LHCN-M2 (cell line): ENCODE measurements at places on chromosomes 2 and 18.
A peak's percentile ranks its signal among the peaks of the same experiment; 100 is the strongest.

DNA sequence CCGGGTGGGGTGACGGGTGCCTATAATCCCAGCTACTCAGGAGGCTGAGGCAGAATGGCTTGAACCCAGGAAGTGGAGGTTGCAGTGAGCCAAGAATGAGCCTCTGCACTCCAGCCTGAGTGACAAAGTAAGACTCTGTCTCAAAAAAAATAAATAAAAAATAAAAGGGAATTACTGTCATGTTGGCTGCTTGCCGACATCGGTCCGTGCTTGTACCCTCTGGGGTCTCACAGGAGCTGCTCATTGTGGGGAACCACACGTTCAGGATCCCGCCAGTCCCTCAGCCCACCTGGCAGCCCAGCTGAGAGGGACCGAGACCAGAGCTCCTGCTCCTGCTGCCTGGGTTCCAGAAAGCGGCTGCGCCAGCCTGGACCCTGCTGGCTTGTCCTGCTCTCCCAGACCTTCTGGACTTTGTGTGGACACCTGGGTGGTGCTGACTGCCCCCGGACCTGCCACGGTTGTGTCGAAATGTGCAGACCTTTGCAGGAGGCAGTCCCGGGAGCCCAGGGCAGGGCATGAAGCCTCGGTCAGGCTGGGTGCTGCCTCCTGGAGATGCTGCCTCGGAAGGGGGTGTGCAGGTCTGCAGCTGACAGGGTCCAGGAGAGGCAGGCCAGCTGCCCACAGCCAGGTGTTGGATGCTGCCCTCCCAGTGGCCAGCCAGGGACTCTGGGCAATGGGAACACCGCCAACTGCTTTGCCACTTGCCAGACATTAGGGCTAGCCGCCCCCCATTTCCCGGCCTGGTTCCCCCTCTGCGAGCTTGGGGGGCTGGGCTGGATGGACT lies 16.4 kb downstream of the KLF11 start:
- DNase-seq, result no peak

DNA sequence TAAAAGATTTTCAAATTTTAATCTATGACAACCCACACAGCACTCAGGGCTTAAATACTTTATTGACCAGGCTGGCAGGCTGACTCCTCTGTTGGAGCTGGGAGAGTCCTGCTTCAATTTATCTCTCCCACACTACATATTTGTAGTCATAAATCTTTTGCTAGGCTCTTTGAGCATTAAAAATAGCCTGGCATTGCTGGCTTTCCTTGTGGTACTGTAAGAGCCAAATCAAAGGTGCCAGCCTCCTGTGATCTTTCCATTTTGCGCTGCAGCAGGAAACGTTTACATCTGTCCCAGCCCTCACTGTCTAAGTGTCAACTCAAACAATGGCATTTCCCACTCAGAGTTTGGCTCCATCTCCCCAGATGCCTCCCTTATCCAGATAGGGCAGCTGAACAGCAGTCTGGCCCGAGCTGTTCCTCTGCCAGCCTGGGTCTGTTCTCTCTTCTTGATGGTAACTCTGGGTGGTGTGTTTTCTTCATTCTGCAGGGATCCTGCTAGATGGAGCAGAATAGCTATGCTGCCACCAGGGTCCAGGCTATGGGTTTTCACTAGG lies 62.1 kb downstream of the LRRTM1 start:
- DNase-seq, result no peak

DNA sequence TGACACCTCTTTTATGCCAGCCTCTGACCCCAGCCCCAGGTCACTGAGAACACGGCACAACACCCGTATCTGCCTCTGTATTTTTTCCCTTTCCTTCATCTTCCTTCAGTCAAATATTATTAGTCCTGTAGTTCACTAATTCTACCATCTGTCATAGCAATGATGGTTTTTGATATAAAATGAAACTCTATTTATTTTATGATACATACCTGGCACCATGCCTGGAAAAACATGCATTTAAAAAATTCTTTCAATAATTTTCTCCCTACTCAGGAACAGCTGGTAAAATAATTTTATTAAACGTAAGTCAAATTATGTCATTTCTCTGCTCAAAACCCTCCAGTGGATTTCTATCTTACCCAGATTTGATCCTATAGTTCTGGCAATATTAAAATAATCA lies 224.7 kb downstream of the CDH7 start:
- peak; percentile 77 for DNase-seq

DNA sequence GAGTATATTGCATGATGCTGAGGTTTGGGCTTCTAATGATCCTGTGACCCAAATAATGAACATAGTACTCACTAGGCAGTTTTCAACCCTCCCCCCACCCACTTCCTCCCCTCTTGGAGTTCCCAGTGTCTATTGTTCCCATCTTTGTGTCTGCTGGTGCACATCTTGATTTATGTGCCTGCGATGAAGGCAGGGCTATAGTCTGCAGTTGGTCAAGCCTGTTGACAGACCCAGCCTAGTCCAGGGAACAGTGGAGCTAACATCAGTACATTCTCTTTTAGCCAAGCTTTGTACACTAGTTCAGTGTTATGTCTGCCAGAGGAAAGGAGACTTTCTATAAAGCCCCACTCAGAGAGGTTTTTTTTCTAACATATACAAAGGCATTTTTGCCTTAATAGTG lies 287.6 kb downstream of the CPS1 start:
- no peak for DNase-seq

GRCh38 chr2:78586316-78586715 lies 439.2 kb upstream of the REG3G start:
- DNase-seq, result no peak

GRCh38 chr2:28447943-28448792 lies 47.7 kb upstream of the PLB1 start:
- DNase-seq, result peak; percentile 91

DNA sequence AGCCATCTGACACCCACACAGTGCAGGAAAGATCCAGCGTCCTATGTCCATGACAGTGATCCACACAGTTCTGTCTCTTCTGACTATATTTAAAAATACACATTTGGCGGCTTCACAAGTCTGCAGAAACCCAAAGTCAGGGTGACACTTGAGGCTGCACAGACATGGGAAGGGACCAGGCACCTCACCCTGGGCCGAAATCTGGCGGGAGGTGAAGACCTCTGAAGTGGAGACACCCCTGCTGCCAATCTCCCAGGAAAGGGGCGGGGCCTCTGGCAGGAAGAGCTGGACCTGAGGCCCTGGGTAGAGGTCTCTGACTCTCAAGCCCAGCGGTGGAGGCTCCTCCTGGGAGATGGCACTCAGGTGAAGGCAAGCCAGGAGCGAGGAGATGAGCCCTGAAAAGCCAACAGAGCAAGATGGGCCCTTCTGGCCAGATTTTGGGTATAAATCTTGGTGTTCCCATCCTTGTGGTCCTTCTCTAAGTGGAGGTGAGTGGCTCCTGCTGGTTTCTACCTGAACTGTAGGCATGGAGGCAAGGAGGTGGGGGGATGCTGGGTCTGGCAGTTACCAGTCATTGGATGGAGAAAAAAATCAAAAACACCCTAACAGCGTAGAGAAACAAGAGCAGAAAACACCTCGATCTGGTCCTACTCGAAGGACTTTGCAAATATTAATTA lies 248.4 kb downstream of the HDAC4 start:
- no peak for DNase-seq

DNA sequence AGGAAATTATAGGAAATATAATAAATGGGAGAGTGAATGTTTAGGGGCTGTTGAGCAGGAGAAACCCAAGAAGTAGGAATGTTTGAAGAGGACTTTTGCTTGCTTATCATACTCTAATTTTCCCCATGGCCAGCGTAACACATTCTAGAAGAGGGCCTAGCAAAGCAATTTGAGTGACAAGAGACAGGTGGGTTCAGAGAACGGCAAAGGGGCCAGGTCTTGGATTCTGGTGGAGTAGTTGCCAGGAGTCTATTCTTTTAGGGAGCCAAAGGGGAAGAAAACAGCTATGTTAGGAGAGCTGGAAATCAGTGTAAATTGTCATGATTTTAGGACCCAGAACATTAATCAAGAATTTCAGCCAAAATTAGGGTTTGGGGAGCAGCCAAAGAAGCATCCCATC lies 96.5 kb downstream of the COL5A2 start:
- peak; percentile 69 for DNase-seq

- no peak for DNase-seq
These were observed 1884.0 kb upstream of the CELF4 start for GRCh38 chr18:39449566-39449965.

DNA sequence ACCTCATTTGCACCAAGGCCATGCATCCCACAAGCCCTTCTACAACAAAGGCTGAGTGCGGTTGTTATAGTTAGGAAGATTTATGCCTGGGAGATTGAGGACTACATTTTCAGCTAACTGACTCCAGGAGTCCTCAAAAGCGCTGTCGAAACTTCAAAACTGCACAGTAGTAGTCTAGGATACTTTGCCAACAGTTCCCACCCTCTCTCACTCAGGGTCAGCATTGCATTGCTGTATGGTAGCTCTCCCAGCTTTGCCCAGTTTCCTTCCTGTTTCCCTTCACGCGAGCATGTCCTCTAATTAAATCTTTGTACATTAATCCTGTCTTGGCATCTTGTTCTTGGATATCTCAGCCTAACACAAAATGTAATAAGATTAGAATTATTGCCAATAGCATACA lies 420.6 kb upstream of the UBE2E3 start:
- peak; percentile 30 for DNase-seq

GRCh38 chr2:74693213-74693612 lies 39.2 kb downstream of the SEMA4F start:
- no peak for DNase-seq

- no peak for DNase-seq
These were observed 67.8 kb downstream of the CWC22 start for GRCh38 chr2:179939259-179939658.

GRCh38 chr18:28903306-28903705 lies 726.4 kb upstream of the CDH2 start:
- no peak for DNase-seq

- DNase-seq, result no peak
These were observed 24.8 kb upstream of the PTMA start for GRCh38 chr2:231683292-231684235.

GRCh38 chr2:167293172-167293781 lies 405.0 kb downstream of the XIRP2 start:
- peak; percentile 9 for DNase-seq

DNA sequence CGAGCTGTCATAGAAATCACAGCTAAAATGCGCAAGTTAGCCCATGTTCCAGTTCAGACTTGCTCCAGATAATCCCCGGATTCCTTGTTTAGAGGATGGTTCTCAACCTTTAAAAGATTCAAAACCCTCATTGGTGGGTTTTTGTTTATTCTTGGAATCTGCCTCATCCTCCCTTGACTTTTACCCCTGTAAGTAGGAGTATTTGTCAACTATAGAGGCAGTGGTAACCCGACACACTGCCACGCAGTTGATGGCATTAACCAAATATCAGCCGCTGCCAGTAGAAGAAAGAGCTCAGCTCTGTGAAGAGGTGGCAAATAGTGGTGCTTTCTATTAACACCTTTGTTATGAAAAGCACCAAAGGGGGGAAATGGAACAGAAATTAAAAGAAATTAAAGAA lies 40.4 kb upstream of the SELENOI start:
- DNase-seq, result no peak

DNA sequence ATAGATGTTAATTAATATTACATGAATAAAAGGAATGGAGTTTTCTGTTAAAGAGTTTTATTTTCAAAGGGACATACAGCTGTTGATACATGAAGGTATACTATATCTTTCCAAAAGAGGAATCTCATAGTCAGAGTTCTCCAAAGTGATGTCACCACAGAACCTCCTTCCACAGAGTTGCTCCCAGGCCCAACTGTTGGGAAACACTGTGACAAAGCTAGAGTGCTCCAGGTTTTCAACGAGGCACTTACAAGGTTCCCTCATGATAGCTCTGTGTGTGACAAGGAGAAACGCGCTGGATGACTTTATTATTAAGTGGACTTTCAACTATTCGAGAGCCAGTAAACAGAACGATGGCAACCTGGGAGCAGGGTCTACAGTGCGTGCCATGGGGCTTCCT lies 33.5 kb downstream of the PTPN18 start:
- no peak for DNase-seq

DNA sequence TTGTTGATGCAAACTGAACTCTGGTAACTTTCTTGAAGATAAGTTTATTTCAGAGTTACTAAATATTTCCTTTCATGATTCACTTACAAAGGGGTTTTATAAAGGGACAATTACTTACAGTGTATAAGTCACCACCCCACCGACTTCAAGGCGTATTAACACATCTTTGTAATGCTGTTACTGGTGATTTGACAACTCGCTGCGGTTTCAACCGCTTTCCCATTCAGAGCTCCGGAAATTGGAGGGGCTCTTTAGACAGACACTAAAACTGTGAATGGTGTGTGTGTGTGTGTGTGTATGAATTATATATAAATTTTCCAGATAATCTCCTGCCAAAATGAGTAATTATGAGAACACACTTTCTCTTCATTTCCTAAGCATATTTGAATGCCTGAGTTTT lies 4.9 kb downstream of the TM4SF20 start:
- no peak for DNase-seq

- DNase-seq, result no peak
These were observed 803.6 kb upstream of the GYPC start for GRCh38 chr2:125852364-125852763.

- DNase-seq, result no peak
These were observed 28.8 kb upstream of the NEDD4L start for GRCh38 chr18:58015065-58015780.

- no peak for DNase-seq
These were observed 644.4 kb downstream of the GALR1 start for GRCh38 chr18:77894060-77894459.

DNA sequence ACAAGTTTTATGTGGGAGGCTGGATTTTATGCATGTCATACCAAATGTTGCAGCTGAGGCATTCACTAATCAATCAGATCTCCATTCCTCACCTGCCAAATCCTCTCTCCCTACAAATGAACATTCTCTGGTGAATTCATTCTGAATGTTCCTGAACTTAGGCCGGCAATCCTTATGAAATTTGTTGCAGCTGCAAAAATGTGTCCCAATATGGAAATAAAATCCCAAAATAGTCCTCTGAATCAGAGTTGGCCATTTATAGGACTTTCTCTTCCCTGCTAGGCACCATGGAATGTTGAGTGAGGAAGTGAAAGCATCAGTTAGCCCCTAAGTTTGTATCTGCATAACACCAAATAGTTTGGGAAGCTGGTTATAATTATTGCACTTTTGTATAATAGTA lies 25.6 kb downstream of the GCA start:
- DNase-seq, result no peak

- peak; percentile 81 for DNase-seq
These were observed 234.9 kb upstream of the SMAD7 start for GRCh38 chr18:49185623-49186022.

DNA sequence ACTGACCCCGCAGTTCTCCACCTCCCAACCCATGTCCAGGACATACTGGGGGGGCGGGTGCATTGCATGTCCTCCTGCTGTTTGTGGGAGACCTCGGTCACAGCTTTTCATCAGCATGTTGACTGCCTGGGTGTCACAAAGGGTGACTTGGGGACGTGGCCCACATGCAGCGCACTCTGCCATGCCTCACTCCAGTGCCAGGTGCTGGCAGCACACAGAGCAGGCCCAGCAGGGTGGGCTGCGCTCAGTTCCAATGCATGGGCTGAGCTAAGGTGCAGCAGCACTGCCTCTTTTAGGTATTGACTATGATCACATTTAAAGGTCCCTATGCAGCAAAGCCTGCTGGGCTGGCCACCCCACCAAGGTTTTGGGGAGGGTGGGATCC lies 261.9 kb upstream of the SALL3 start:
- no peak for DNase-seq
